ENCODE measurements at places on chromosomes 7 and 10. TPM values are rescaled to one million over a fixed set of nuclear protein-coding genes. Genes with fewer than 3 reads are reported as not detected.

DNA sequence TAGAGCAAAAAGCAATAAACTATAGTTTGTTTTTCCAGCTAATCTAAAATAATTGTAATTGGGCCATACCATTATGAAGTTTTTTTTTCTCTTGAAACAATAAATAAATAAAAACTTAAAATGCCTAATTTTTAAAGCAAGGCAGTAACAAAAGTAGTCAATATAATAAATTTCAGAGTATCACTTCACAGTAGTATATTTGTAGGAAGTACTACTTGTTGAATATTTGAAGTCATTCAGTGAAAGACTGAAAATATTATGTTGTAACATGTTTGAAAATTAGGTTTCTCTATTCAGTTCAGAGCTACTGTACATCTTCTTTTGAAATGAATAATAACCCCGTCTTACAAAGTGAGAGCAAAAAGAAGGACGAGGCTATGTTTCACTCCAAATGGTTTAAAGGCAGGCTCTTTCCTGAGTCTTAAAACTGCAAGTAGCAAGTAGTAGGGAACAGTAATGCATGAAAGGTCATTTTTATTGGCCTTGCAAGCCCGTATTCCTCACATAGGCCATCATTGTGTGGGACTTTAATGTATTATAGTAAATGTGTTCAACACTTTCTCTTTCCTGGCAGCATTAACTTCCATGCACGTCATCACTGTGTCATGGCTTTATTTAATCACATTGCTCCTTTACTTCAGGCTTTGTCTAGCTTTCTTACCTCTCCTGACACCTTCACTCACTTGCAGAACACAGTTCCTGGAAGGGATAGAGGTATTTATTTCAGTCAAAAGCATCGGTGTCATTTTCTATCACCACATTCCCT is 141.4 kb downstream of the VTI1A start:
- no peaks in the 10 kb centered on the region for H3K36me3 ChIP-seq
- H3K27me3 ChIP-seq: no peaks in the 10 kb centered on the region
- H3K4me1 ChIP-seq: peaks cover 4% of the 10 kb centered on the region
- H3K27ac ChIP-seq: no peak overlapping the region

GRCh38 chr10:3366735-3367405 is 194.3 kb upstream of the PITRM1 start:
- no peak overlapping the region for H3K27ac ChIP-seq
- H3K4me3 ChIP-seq: no peak overlapping the region
- no peaks in the 10 kb centered on the region for H3K27me3 ChIP-seq
- peaks cover 3% of the 10 kb centered on the region for H3K4me1 ChIP-seq
- H3K36me3 ChIP-seq: no peaks in the 10 kb centered on the region

DNA sequence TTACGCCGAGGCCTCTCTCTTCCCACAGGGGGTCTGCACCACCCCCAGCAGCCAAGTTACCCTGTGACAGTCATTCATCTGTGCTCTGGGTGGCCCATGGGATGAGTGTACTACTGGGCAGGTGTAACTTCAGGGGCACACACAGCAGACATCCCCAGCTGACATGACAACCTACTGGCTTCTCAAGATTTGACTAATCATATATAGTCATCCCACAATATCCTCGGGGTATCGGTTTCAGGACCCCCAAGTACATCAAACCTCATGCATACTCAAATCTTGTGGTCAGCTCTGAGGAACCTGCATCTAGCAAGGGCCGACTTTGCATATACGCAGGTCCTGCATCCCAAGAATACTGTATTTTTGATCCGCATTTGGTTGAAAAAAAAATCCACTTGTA is 336.9 kb upstream of the C7orf33 start:
- no peaks in the 10 kb centered on the region for H3K27me3 ChIP-seq
- no peak for DNase-seq
- no peak overlapping the region for H3K4me3 ChIP-seq
- no peaks in the 10 kb centered on the region for H3K36me3 ChIP-seq
- H3K4me1 ChIP-seq: no peaks in the 10 kb centered on the region

GRCh38 chr7:135414850-135415439 is 95.0 kb downstream of the CNOT4 start:
- no peaks in the 10 kb centered on the region for H3K27me3 ChIP-seq
- H3K27ac ChIP-seq: no peak overlapping the region
- peak; percentile 40 for DNase-seq
- no peak overlapping the region for H3K4me3 ChIP-seq

DNA sequence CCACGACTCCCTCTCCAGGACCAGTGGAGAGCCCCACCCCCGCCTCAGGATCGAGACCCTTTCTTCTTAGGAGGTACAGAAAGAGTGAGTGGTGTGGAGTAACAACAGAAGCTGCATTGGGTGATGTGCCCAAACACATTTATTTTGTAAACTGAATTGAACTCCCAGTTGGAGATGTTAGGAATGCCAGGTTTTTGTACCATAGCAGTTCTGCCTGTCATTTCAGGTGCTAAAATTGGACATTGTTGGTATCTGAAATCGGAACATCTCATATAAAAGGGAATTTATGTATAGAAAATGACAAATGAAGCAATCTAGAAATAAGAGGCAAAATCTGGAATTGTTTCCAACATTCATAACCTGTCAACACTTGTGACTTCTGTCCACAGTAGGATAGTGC is 74.7 kb downstream of the SHH start:
- H3K4me3 ChIP-seq: no peak overlapping the region
- H3K27ac ChIP-seq: no peak overlapping the region
- no peaks in the 10 kb centered on the region for H3K4me1 ChIP-seq
- H3K27me3 ChIP-seq: no peaks in the 10 kb centered on the region
- H3K36me3 ChIP-seq: peaks cover 22% of the 10 kb centered on the region

DNA sequence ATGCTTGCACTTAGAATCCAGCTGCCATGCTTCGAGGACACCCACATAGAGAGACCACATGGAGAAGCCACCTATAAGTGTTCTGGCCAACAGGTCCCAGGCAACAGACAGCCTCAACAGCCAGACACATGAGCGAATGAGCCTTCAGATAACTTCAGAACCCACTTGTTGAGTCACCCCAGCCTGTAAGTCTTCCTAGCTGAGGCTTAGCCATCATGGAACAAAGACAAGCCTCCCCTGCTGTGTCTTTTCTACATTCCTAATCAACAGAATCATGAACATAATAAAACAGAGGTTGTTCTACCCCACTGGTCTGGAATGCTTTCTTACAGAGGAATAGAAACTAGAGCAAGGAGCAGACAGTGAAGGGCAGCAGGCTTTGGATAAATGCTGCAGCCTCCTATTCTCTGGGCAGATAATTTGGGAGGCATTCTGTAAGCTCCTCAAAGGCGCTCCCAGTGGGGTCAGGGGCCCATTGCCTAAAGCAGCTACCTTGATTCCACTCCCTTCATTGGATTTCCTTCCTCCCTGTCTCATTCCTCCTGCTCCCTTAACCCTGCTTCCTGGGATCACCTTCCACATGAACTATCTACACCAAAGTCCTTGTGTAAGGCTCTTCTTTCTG is 4.6 kb downstream of the TLL2 start:
- no peaks in the 10 kb centered on the region for H3K4me1 ChIP-seq
- H3K4me3 ChIP-seq: no peak overlapping the region
- H3K27me3 ChIP-seq: peaks cover 40% of the 10 kb centered on the region

- peaks cover 9% of the 10 kb centered on the region for H3K36me3 ChIP-seq
- no peaks in the 10 kb centered on the region for H3K4me1 ChIP-seq
- H3K4me3 ChIP-seq: no peak overlapping the region
- no peak overlapping the region for H3K27ac ChIP-seq
Observed at GRCh38 chr10:94138391-94138790, 144.7 kb downstream of the PLCE1 start.

GRCh38 chr10:78406648-78407008 is 373.0 kb downstream of the RPS24 start:
- DNase-seq: no peak
- no peaks in the 10 kb centered on the region for H3K27me3 ChIP-seq
- peak overlapping the region; percentile 47 for H3K4me3 ChIP-seq
- H3K4me1 ChIP-seq: no peaks in the 10 kb centered on the region
- H3K36me3 ChIP-seq: no peaks in the 10 kb centered on the region

- no peak overlapping the region for H3K4me3 ChIP-seq
- H3K27ac ChIP-seq: no peak overlapping the region
- H3K36me3 ChIP-seq: no peaks in the 10 kb centered on the region
- peaks cover 9% of the 10 kb centered on the region for H3K4me1 ChIP-seq
Observed at GRCh38 chr10:79237454-79238157, 109.7 kb upstream of the PPIF start.

- DNase-seq: peak; percentile 72
- H3K4me1 ChIP-seq: peaks cover 30% of the 10 kb centered on the region
- no peaks in the 10 kb centered on the region for H3K27me3 ChIP-seq
- H3K36me3 ChIP-seq: peaks cover 4% of the 10 kb centered on the region
- peak overlapping the region; percentile 71 for H3K27ac ChIP-seq
- H3K4me3 ChIP-seq: no peak overlapping the region
Observed at GRCh38 chr7:2280424-2280823, 33.8 kb downstream of the SNX8 start.

DNA sequence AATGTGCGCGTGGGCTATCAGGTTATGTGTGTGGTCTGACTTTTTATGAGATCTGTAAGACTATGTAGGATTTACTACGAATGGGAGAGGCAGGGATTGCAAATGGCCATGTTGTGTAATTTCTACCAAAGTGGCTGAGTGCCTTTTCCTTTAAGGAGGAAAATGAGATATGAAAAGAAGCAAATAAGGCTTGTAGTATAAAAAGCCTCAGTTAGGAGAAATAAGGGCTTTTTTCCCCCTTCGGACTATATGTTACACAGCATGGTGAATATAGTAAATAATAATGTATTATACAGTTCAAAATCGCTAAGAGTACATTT is 447 bp upstream of the GPAM start:
- H3K36me3 ChIP-seq: peaks cover 2% of the 10 kb centered on the region
- peak overlapping the region; percentile 54 for H3K27ac ChIP-seq
- no peaks in the 10 kb centered on the region for H3K27me3 ChIP-seq
- DNase-seq: no peak

- no peaks in the 10 kb centered on the region for H3K4me1 ChIP-seq
- no peaks in the 10 kb centered on the region for H3K36me3 ChIP-seq
- peaks cover 5% of the 10 kb centered on the region for H3K27me3 ChIP-seq
- H3K4me3 ChIP-seq: no peak overlapping the region
- no peak for DNase-seq
Observed at GRCh38 chr7:3193379-3194120, 107.5 kb upstream of the SDK1 start.

The STEAP1 gene
- 25.4 TPM for polyA plus RNA-seq

The PPP3CB gene
- polyA plus RNA-seq: 27.4 TPM

DNA sequence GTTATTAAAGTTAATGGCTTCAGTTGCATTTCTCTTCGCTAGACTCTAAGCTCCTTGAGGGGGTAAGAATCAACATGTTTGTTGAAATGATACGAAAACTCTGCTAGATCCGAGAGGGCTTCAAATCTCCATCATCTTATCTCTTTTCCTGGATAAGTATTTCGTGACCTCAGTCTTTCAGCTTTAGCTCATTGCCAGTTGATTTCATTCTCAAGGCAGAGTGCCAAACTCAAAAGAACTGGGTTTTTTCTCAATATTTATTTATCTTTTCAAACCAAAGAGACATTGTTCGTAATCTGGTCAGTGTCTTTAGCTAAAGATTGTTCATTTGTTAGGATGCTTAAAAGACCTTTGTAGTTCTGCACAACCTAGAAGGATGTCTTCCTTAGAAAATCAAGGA is 108.9 kb downstream of the ARID5B start:
- no peaks in the 10 kb centered on the region for H3K36me3 ChIP-seq
- no peak for DNase-seq
- peaks cover 19% of the 10 kb centered on the region for H3K4me1 ChIP-seq
- no peak overlapping the region for H3K4me3 ChIP-seq
- H3K27ac ChIP-seq: no peak overlapping the region
- no peaks in the 10 kb centered on the region for H3K27me3 ChIP-seq

The FGFBP3 gene
- 0.54 TPM for polyA plus RNA-seq

The AZGP1 gene
- 16.1 TPM for polyA plus RNA-seq

The ZNF853 gene
- 0.81 TPM for polyA plus RNA-seq

DNA sequence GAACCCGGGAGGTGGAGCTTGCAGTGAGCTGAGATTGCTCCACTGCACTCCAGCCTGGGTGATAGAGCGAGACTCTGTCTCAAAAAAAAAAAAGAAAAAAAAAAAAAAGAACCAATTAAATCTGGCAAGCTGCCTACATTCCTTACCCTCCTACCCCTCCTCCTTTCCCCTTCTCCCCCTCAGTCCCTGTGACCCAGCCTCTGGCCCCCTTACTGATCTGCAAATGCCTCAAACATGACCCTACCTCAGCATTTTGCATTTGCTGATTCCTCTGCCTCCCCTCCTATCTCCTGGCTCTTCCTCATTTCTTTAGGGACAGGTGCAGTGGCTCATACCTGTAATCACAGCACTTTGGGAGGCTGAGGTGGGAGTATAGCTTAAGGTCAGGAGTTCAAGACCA is 19.3 kb downstream of the CDHR3 start:
- no peaks in the 10 kb centered on the region for H3K36me3 ChIP-seq
- no peak overlapping the region for H3K27ac ChIP-seq
- H3K4me3 ChIP-seq: no peak overlapping the region
- no peak for DNase-seq
- H3K27me3 ChIP-seq: no peaks in the 10 kb centered on the region

- H3K4me3 ChIP-seq: no peak overlapping the region
- no peak overlapping the region for H3K27ac ChIP-seq
- H3K4me1 ChIP-seq: no peaks in the 10 kb centered on the region
- H3K36me3 ChIP-seq: no peaks in the 10 kb centered on the region
Observed at GRCh38 chr7:1597791-1598190, 28.0 kb upstream of the PSMG3 start.

DNA sequence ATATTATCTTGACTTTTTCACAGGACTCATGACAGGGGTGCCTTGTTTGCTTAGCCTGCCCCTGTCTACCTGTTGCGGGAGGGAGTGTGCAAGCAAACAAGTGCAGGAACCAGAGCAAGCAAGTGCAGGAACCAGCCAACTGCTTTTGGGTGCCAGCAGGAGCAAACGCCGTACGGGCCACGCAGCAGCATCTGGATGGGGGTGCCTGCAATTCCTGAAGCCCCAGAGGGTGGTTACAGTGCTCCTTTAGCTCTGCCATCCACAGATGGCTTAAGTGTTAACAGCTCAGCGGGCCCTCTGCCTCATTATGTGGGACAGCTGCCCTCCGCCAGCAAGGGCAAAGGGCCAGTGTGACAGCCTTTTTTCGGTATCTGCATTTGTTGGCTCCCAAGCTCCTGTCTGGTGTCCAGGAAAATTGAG is 83.5 kb downstream of the MICU1 start:
- no peak for DNase-seq
- no peaks in the 10 kb centered on the region for H3K4me1 ChIP-seq
- no peaks in the 10 kb centered on the region for H3K27me3 ChIP-seq
- no peak overlapping the region for H3K27ac ChIP-seq
- no peak overlapping the region for H3K4me3 ChIP-seq

The LHFPL3 gene
- polyA plus RNA-seq: 0.12 TPM

- H3K4me1 ChIP-seq: no peaks in the 10 kb centered on the region
- H3K36me3 ChIP-seq: no peaks in the 10 kb centered on the region
- no peaks in the 10 kb centered on the region for H3K27me3 ChIP-seq
- DNase-seq: peak; percentile 75
Observed at GRCh38 chr7:24757353-24758275, at the start of gene GSDME. TSS of gene GSDME (minus strand) at chr7:24757464. CDS start at chr7:24749774, 7,690 bp downstream.

The DOCK4 gene
- polyA plus RNA-seq: not detected

- H3K4me3 ChIP-seq: no peak overlapping the region
- no peaks in the 10 kb centered on the region for H3K4me1 ChIP-seq
- H3K36me3 ChIP-seq: no peaks in the 10 kb centered on the region
- no peak for DNase-seq
Observed at GRCh38 chr10:28171468-28172222, 131.2 kb downstream of the MPP7 start.

All from small intestine (tissue), 16 donors.